Stimulated activated CD4-positive, alpha-beta T cell treated with anti-CD3 and anti-CD28 coated beads, Interleukin-1b, Interleukin-23, amount 100 ng/mL, for 1 hour (primary cell): ENCODE measurements at places on chromosomes 2 and 18.

DNA sequence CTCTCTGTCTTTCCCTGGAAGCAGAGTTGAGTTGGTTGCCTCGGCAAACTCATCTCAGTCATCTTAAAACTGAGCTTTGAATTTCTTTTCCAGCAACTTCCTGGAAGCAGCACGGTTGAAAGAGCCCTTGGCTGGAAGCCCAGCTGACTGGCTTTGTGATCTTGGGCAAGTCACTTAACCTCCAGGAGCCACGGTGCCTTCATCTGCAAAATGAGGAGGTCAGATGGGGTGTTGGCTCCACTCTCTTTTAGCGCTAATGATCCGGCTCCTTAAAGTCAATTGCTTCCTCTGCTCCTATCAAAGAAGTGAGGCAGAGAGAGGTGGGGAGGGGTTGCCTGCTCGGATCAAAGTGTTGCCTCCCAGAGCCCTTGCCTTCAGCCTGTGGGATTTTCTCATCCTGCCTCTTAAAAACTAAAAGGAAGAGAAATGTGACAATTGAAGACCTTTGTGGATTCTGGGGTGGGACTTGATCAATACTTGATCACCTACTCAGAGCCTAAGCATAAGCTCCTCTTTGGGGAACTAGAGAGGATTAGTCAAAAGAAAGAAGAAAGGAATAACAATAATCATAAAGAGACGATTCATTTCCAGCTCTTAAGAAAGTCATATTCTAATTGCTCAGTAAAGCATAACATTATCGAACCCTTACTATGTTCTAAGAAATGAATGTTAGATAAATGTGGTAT is 86.6 kb downstream of the MYCN start:
- no peak for DNase-seq

DNA sequence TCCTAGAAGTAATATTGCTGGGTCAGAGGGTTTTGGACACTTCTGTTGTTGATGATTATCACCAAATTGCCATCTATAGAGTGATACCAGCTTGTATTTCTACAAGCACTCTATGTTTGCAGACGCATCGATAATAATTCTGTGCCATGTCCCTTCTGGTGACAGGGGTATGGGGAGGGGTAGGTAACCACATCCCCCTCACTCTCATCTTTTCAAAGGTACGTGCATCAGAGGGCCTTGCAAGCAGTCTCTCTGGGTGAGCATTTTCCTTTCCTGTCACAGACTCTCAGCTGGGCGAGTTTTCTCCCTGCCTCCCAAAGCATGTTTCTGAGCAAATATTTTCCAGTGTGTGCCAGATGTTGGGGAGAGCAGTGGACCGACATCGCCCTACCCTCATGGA is 98.0 kb downstream of the SMAD7 start:
- no peak for DNase-seq

DNA sequence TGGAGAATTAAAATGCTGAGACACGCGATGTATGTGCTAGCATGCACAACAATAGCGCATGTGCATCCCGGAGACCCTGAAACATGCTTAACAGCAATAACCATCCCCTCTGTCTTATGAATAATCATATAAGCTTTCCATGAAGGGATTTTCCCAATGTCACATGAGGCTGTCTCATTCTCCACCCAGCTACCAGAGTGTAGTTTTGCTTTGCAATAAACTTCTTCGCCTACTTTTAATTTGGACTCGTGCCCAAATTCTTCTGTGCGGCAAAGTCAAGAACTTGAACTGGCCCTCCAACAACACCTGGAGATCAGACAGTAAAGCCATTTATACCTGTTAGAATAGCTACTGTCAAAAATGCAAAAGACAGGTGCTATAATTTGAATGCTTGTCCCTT is 15.5 kb downstream of the LYG1 start:
- no peak for DNase-seq

DNA sequence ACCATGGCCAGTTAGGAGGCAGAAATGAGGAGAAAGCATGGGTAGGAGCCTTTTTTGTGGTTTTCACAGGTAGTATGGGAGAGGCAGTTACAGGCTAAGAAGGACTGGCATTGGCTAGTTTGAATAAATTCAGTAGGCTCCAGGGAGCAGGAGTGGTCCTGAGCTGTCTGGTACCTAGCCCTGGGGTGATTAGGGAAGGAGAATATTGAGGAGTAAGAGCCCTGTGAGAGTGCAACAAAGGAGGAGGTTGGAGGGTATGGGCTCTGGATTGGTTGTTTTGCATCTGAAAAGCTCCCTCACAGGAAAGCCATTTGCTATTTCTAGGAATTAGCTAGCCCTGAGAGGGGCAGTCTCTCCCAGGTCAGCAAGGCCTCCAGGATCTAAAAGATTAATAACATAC is 13.3 kb upstream of the TCF7L1 start:
- no peak for DNase-seq

GRCh38 chr2:33498291-33498956 is 22.0 kb downstream of the RASGRP3 start:
- DNase-seq, result no peak

DNA sequence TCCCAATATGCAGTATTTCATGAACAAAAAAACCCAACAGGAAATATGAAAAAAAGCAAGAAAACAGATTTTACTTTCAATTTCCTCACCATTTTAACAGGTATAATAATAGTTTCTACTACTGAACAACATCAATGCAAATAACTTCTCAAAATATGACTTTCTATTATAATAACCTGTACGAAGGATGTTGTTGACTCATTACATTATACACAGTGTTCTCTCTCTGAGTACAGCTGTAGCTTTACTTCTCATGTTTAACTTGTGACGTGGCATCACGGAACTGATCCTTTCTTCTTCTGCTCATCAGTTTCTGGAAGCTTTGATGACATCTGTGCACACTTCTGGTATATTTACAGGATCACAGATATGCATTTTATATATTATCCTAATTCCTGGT is 40.0 kb downstream of the FAM228A start:
- DNase-seq, result no peak

GRCh38 chr2:162172802-162173370 is 20.8 kb upstream of the GCG start:
- no peak for DNase-seq

DNA sequence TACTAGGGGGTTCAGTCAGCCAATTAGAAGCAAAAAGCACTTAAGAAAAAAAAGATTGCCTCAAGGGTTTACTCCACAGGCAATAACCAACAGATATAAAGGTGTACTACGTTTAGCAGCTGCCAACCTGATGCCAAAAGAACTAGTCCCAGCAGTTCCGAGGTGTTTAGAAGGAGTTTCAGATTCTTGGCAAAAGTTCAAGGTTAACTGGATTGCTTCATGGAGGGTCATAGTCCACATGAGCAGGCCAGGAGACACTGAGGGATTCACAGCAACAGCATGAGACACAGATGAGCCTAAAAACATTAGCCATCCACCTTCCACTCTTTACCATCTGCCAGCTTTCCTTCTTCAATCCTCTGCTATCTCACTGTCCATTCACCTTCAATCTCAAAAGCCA is 4.9 kb upstream of the DNAH7 start:
- DNase-seq, result no peak

- no peak for DNase-seq
Observed at GRCh38 chr2:128026448-128027277, 1.2 kb downstream of the SAP130 start.

- DNase-seq, result no peak
Observed at GRCh38 chr2:172079838-172080640, 5.3 kb upstream of the DLX1 start.

GRCh38 chr2:20618468-20618885 is 32.4 kb downstream of the HS1BP3 start:
- DNase-seq, result no peak

- DNase-seq, result no peak
Observed at GRCh38 chr2:226600184-226600583, 199.4 kb downstream of the IRS1 start.

GRCh38 chr2:79162132-79162531 is 2.6 kb upstream of the REG3A start:
- no peak for DNase-seq

GRCh38 chr18:7334973-7335568 is 104.2 kb downstream of the LRRC30 start:
- DNase-seq, result no peak

DNA sequence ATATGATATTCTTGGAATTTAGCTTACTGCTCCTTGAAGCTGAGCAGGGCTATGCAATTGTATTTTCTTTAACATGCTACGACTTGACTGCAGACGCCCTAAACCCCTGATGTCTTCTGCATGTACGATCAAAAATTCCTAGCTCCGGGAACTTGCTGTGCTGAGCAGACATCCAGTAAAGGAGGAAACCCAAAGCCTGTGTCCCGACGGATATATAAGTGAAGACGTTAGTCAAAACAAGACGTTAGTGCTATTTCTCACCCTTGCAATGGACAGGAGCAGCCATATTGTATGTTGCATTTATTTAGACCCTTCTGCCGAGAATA is 51.5 kb downstream of the SETBP1 start:
- DNase-seq, result no peak

DNA sequence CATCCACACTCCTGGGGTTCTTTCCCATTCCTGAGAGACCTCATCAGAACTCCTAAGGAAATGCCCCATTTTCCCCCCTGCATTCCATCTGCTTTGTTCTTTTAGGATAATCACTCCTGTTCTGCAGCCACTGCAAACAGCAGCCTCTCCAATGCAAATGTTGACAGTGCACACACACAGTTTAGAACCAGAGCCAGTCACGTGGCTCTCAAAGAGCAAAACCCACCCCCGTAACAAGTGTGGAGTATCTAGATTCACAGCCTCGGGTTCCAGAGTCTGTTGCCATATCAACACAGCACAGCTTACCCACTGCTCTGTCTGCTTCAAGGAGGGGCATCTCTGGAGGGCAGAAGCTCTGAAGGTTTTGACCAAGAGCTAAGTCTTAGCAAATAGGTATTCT is 180.0 kb downstream of the NAPG start:
- no peak for DNase-seq

DNA sequence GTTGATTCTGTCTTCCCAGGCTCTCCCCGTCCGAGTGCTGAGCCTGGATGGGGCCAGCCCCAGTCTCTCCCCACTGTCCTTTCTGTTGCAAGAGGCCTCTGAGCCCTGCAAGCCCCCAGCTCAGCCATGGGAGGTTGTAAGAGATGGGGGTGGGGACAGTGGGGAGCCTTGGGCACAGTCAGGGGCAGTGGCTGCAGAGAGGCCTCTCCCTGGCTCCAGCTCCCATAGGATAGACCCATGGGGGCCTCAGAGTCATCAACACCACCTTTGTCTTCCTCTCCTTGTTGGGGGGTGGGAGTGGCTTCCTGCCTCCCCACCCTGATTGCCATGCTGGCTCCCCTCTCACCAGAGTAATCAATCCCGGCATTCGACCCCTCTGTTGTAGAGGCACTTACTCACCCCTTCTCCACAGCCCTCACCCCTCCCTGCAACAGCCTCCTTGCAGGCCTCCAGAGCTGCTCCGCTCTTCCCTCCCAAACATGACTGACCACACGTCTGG is 37.5 kb upstream of the NPAS2 start:
- no peak for DNase-seq

- no peak for DNase-seq
Observed at GRCh38 chr2:12741380-12741779, 24.6 kb downstream of the TRIB2 start.

DNA sequence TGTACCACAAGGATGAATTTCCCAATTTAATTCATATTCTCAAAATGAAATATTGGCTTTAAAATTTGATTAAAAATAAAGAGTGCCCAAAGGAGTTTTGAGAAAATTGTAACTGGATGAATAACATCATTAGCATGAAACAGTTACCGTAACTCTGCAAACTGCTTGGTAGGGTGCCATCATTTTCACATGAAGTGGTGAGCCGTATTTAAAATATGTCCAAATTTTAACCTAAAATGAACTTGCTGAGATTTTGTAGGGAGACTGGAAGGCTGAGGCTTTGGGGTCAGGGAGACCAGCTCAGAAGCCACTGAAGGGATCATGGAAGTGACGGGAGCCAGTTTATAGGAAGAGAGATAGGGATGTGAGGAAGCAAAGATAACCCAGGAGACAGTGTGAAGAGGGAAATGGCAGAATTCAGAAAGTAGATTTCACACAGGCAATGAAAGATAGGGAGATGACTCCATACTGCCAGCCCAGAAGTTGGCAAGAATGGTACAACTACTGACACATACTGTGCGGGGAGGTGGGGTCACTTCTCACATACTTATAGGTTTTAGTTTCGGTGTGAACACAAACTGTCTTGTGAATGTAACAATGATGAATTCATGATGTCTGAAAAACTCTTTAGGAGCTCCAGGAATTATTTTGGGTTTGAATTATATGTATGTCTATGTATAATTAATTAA is 53.8 kb downstream of the EFEMP1 start:
- DNase-seq, result no peak

GRCh38 chr2:19355416-19355821 is 3.0 kb downstream of the OSR1 start:
- no peak for DNase-seq

GRCh38 chr2:102487761-102488462 is 14.9 kb downstream of the SLC9A4 start:
- DNase-seq, result no peak

DNA sequence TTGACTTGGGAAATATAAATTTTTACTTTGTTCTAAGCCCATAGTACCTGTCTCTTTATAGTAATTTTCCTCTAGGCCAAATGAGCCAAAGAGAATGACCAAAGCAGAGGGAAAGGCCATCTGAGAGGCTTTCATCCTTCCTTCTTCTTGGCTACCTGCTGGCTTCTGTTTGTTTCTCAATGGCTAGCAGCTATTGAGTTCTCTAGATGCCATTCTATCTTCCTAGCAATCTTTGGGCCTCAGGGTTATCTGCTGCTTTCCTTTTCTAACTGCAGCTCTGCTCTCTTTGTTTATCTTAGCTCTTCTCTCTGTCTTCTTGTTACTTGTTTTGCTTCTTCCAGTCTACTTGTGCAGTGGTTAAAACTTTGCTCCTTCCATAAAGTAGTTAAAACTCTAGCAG is 601.1 kb upstream of the NRXN1 start:
- DNase-seq, result no peak

DNA sequence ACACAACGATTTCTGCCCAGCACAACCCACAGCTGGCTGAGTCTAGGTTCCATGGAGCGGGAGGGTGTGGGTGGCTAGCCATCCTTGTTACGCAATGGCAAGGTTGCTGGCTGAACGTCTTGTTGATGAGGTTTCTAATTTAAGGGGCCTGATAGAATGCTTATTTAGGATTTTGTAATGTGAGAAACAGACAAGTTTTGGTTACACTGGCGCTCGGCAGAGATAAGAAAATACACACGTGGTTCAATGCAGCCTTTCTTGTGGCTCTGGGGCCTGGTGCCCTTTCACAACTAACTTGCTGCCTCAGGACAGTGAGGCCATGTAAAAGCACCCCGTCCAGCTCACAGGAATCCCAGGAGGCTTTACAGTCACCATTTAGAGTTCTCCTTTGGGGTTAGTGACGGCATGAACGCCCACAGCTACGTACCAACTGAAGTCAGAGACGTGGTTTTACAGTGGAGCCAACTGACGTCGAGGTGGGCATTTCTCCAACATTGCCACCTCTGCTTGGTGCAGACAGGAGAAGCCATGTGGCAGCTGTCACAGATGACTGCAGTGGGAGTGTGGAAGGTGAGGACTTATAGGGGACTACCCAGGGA is 29.7 kb upstream of the PIEZO2 start:
- no peak for DNase-seq

GRCh38 chr2:3837086-3837485 is 133.7 kb downstream of the DCDC2C start:
- DNase-seq, result no peak
